ENCODE measurements at places on chromosomes 12 and 14. TPM values are rescaled to one million over a fixed set of nuclear protein-coding genes. Genes with fewer than 3 reads are reported as not detected.

- no peak for DNase-seq
These were observed 1.1 kb downstream of the AJUBA start for GRCh38 chr14:22981090-22981875.

GRCh38 chr14:73576391-73576790, 7.4 kb downstream of the ACOT2 start:
- no peak for DNase-seq

DNA sequence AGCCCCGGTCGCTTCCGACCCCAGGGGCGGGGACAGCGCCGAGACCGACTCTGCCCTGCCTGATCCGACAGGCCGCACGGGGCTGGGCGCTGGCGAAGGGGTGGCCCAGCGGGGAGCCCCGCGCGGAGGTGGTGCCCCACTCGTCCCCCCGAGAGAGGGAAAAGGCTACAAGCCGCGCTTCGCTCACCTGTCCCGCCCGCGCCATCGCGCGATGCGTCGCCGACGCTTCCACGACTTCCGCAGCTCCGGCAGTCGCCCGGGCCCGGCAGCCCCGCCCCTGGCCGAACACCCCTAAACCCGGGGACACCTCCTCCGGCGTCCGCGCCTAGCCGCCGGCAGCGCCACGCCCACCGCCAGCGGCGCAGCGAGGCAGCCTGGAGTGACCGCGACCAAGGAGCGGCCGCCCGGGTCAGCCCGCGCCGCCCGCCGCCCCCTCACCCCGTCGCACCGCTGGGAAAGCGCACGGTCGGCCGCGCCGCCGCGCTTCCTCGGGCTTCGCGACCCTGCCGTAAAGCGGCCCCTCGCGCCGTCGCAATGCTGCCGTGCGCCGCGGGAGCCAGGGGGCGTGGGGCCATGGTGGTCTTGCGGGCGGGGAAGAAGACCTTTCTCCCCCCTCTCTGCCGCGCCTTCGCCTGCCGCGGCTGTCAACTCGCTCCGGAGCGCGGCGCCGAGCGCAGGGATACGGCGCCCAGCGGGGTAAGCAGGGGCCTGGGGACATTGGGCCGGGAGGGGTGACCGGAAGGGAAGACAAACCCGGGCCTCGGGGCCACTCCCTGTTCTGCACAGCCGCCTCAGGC, at the start of the genes BAG5 and COA8:
Gene BAG5 (minus strand): TSS at position 229 of the 797 bp plus-strand sequence. CDS start 1,493 bp downstream, outside the sequence.
Gene COA8 (plus strand): TSS at position 532 of the 797 bp plus-strand sequence. CDS start 42 bp downstream, at position 574.
- DNase-seq = peak; percentile 60

Gene MANSC4
- not detected for total RNA-seq

Gene EML5
- 0.13 TPM for total RNA-seq

DNA sequence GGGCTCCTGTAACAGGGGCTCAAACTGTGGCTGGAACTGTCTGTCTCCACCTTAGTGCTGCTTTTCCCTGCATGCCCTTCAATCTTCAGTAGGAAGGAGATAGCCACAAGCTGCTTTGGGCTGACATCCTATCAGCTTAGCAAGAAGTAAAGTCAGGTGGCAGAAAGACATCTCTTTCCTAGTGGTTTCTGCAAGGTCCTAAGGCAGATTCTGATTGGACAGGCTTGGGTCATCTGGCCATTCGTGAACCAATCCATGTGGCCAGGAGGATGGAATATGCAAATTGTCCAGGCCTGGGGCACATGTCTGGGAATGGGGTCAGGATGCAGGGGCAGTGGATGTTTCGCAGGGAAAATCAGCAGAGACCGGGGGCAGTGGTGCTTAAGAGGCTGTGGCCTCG, 5.2 kb downstream of the RITA1 start:
- no peak for DNase-seq

DNA sequence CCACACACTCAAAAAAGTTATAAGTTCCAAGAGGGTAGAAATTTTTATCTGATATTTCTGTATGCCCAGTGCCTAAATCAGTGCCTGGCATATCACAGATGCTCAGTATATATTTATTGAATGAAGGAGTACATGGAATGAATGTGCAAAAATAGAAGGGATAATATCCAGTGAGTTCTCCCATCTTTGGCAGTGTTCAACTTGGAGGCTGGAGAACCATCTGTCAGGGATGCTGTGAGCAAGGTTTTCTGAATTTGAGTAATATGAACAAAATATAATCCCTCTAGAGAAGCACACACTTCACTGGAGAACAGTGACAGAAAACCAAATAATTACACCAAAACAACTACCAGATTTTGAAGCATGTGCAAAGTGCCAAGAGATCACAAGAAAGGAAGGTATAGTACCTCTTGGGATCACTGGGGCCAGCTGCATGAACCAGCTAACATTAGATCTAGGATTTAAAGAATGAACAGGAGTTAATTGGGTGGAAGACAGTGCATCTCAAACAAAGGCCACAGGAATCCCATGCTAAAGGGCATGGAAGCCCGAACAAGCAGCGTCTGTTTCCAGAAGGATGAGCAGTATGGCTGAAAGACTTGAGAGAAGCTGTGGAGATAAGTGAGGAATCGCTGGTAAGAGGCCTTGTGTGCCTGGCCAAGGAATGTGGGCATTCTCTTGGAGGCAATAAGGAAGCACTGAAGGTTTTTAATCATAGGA, 11.5 kb downstream of the SLC8A3 start:
- no peak for DNase-seq

Gene IL31
- not detected for total RNA-seq

DNA sequence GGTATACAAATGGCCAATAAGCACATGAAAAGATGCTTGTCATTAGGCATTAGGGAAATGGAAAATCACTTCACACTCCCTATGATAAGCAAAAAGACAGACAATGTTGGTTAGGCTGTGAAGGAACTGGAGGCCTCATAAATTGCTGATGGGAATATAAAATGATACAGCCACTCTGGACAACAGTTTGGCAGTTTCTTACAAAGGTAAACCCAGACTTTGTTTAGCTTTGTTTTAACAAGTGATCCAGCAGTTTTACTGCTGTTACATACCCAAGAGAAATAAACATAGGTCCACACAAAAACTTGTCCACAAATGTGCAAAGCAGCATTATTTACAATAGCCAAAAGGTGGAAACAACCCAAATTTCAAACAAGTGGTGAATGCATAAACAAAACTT, 5.4 kb downstream of the RPS6KA5 start:
- DNase-seq = no peak

GRCh38 chr12:94089891-94090290, 58.5 kb upstream of the PLXNC1 start:
- no peak for DNase-seq
